Left lung (tissue), 14 donors: ENCODE measurements at places on chromosomes 16 and 17. TPM values are rescaled to one million over a fixed set of nuclear protein-coding genes. Genes with fewer than 3 reads are reported as not detected.

The ALOX12 gene
- total RNA-seq = 0.29 TPM

The KRT24 gene
- not detected for total RNA-seq

The SRCAP gene
- 67.4 TPM for total RNA-seq

The G6PC1 gene
- not detected for total RNA-seq

The PRSS33 gene
- not detected for total RNA-seq

The TMED6 gene
- total RNA-seq = 1.2 TPM

The CLEC19A gene
- total RNA-seq = 0.39 TPM

The LITAF gene
- total RNA-seq = 277 TPM

The DECR2 gene
- total RNA-seq = 14.4 TPM

The ADORA2B gene
- 5.2 TPM for total RNA-seq

The BICDL2 gene
- 10.8 TPM for total RNA-seq

The TTLL6 gene
- total RNA-seq = 0.35 TPM

The PPP1R27 gene
- not detected for total RNA-seq
